ENCODE measurements at places on chromosomes 5 and 9.

DNA sequence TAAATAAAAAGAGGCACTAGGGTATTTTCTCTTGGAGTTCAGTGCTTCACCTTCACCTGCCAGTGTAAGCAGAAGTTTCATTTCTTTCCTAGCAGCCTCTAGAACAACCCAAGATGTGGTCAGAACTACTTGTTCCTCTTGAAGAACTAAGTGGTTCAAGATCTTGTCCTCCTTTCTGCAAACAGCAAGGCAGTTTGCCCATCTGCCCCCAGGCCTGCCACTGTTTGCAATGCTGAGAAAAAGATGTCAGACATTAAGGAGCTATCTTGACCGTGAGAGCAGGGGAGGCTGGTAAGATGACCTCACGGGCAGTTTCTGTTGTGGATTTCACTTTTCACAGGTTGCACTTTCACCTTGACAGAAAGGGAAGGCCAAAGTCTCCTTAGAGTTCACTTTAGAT lies 52.0 kb upstream of the KLF4 start:
- DNase-seq, result no peak

- DNase-seq, result no peak
Measured at GRCh38 chr5:175603987-175604739, 53.7 kb upstream of the HRH2 start.

DNA sequence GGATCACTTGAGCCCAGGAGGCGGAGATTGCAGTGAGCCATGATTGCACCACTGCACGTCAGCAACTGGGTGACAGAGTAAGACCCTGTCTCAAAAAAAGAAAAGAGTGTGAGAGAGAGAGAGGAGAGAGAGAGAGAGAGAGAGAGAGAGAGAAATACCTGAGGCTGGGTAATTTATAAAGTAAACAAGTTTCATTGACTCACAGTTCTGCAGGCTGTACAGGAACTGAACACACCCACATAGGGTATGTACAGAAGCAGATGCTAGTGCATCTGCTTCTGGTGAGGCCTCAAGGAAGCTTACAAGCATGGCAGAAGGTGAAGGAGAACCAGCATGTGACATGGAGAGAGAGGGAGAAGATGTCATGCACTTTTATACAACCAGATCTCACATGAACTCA lies 46.4 kb upstream of the CHD1 start:
- DNase-seq, result peak; percentile 46

GRCh38 chr9:116663581-116663980 lies 23.5 kb upstream of the TRIM32 start:
- DNase-seq, result no peak

DNA sequence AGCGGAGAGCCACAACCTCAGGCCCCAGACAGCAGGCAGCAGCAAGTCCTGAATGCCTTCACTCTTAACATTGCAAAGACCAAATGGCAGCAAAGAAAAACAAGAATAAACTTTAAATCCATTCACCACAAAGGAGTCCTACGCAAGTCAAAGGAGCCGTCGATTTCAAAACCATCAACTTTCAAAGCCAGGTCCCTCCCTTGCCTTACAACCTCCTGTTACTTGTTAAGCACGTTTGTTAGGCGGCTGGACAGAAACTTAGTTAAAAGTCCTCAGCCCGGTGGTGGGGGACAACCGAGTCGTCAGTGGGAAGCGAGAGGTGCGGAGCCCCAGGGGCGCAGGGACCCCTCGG lies 938 bp downstream of the LPAR1 start:
- DNase-seq, result peak; percentile 24

All from SW480 (cell line).